ENCODE measurements at places on chromosomes 2 and 18.

GRCh38 chr18:14074187-14074586 is 58.0 kb downstream of the ZNF519 start:
- DNase-seq = no peak

DNA sequence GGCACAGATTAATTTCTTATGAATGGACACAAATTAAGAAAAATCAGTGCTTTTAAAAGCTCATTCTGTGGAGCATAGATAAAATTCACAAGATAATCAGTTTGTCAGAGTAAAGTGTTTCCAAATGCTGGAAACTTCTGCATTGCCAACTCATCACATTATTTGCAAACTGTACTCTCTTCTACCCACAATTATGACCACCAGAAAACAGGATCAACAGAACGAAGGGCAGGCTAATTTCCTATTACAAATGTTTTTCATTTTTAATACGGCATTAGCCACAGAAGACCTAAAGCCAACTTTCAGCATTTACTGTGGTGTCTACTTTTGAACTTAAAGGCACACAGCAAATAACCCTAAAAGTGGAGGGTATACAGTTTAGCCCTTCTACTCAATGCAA is 6.0 kb downstream of the IRS1 start:
- DNase-seq = no peak

- no peak for DNase-seq
Observed at GRCh38 chr2:195395362-195395761, 261.7 kb upstream of the SLC39A10 start.

GRCh38 chr2:43612944-43613343 is 17.1 kb upstream of the THADA start:
- no peak for DNase-seq

- no peak for DNase-seq
Observed at GRCh38 chr2:160507046-160507407, 13.4 kb upstream of the RBMS1 start.

- DNase-seq = no peak
Observed at GRCh38 chr18:42635378-42636048, 480.0 kb downstream of the RIT2 start.

All from stimulated activated effector memory CD8-positive, alpha-beta T cell treated with anti-CD3 and anti-CD28 coated beads, Interleukin-12 subunit alpha, Interleukin-12 subunit beta, amount 100 ng/mL, for 72 hours (primary cell).